ENCODE measurements at places on chromosomes 2 and 18. TPM values are rescaled to one million over a fixed set of nuclear protein-coding genes. Genes with fewer than 3 reads are reported as not detected.

The MEP1B gene
- total RNA-seq = not detected

- DNase-seq = no peak
Measured at GRCh38 chr18:76707534-76707933, 114.8 kb upstream of the ZNF236 start.

GRCh38 chr2:75799859-75800258 is 89.1 kb upstream of the GCFC2 start:
- DNase-seq = no peak

DNA sequence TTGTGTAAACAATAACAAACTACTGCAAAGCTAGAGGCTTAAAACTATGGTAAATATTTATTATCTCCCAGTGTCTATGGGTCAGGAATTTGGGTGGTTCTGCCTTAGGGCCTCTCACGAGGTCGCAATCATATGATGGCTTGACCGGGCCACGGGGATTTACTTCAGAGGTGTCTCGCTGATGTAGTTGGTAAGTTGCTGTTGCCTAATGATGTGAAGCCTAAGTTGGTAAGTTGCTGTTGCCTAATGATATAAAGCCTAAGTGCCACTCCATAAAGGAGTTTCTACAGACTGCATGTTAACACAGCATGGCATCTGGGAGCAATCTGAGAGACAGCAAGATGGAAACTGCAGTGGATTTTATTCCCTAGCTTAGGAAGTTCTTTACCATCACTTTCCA is 35.8 kb downstream of the FMNL2 start:
- no peak for DNase-seq

DNA sequence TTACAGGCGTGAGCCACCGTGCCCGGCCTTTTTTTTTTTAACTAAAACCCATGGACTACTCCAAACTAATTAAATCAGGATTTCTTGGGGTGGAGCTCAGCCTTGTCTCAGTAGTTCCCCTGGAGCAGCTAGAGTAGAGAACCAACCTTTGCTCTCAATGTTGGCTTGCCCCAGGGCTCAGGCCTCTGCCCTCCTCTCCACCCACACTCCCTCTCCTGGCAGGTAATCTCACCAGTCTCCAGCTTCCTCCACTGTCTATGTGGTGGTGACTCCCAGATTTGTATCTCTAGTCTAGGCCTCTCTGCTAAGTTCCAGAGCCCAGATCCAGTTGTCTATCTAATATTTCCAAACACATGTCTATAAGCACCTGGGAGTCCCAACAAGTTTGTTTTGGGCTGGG is 9.6 kb upstream of the MTA3 start:
- DNase-seq = no peak

The CTAGE1 gene
- not detected for total RNA-seq

DNA sequence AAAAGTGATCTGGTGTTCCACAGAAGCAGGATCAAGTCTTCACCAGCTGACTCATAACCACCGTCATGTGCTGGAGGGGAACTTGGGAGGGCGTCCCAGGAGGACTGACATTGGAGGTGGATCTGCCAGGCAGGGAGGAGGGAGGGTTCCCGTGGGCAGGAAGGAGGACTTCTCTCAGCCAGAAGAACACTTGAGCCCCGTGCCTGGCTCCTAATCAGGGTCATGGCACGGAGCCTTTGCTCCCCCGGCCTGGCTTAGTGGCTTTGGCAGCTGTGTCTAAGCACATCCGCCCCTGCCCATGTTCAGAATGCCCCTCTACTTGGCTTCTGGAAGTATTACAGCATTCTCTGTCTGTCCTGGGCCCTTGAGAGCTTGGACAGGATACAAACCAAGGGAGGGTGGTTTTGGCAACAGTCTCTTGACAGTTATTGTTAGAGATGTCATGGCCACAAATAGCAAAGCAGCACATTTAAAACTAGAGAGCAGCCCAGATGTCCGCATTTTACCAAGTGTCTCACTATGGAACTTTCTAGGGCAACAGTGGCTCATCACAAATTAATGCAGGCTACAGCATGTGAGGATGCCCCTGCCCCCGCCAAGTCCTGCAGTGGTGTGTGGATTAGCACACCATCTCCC is 11.5 kb downstream of the PPP1R7 start:
- peak; percentile 85 for DNase-seq

GRCh38 chr2:118854507-118855345 is 7.3 kb upstream of the EN1 start:
- no peak for DNase-seq

- DNase-seq = no peak
Measured at GRCh38 chr2:188701836-188702235, 272.3 kb upstream of the COL3A1 start.

The FAHD2B gene
- total RNA-seq = 34.2 TPM

GRCh38 chr2:163877316-163877715 is 141.5 kb upstream of the FIGN start:
- no peak for DNase-seq

DNA sequence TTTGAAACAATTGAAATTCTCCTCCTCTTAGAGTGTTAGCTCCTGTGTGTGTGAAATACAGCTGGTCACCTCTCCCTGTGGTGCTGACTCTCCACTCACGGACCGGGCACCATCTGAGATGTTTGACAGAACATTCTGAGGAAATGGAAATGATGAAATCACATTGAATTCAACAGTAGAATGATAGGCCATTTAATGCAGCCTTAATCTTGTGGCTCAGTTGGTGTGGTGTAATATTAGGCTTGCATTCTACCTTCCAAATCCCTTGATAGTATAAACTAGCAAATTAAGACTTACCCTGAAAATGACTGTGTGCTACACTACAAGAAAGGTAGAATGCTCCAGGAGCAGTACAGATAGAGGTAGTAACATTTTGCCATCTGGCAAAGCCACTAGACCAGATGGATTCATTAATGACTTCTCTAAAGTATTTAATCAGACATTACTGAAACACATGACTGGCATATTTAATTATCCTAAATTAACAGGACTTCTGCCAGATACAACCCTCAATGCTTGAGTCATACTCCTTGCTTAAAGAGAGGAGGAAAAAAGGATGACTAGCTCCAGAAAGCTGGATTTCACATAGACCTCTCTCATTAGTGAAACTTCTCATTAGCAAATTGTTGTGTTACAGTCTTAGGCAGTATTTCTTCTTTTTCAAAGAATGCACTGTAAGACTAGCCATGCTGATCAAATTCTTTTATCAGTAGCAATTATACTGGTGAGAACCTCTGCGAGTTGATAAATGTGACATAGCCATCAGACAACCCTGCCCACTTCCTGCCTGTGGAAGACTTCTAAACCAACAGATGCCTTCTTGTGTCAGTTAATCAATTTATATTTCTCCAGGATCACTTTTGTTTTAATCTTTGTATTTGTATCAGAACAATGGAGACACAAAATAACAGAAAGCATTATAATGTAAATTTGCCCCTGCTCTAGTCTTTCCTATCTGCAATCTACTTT is 80.6 kb downstream of the EML6 start:
- DNase-seq = no peak

- no peak for DNase-seq
Measured at GRCh38 chr18:46915800-46916550, 1.3 kb downstream of the PIAS2 start.

DNA sequence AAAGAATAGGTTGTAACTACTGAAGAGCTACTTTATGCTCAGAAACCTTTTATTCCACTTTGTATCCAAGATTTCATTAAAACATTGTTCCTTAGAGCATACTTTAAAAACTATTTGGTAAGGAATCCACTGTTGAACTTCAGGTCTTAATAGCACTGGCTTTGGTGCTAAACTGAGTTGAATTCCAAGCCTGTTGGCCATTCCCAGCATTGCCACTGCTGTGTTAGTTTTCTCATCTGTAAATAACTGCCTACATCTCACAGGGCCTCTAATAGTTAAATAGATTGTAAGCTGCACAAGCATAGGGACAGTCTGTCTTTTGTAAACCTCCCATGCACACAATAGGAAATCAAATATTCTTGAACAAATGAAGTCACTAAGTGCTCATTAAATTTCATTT is 86.6 kb downstream of the ORC4 start:
- DNase-seq = no peak

DNA sequence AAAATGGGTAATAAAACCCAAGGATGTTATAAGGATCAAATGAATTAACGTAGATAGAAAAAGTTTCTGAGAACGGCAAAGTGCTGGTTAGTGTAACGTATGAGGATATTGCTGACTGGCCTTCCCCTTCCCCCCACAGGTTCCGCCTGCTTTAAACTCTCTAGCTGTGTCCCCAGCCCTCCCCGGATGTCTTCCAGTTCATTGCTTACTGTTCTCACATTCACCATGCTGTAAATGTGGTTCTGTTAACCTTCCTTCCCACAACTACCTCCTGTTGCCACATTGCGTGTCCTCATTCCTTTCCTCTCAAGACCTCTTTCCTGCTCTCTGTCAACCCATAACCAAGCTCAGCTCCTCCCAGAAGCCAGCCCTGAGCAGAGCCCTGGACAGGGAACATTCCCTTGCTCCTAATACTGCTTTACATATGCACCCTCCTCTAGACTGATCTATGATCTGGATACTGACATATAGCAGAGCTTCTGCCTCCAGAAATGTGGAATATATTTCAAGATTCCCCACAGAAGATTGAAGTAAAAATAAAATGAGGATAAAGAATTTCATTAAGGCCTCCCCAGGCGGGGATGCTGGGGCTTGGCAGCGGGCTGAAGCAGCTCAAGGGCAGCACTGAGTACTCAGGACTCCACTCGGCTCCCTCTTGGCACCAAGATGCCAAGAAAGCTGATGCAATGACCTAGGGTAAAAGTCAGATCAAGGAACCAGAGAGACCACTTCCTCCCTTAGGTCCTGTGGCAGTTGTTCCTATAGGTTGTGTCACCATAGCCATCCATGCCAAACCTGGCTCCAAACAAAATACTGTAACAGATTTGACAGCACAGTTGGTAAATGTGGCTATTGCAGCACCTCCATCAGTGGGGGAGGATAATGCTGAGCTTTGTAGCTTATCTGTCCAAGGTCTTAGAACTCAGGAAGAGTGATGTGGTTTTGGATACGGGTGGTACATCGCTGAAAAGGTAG is 136.4 kb upstream of the PIK3C3 start:
- DNase-seq = no peak

The BOK gene
- 3.6 TPM for total RNA-seq

GRCh38 chr2:162308747-162309503 is 9.6 kb downstream of the IFIH1 start:
- no peak for DNase-seq

The TWIST2 gene
- 2.6 TPM for total RNA-seq

DNA sequence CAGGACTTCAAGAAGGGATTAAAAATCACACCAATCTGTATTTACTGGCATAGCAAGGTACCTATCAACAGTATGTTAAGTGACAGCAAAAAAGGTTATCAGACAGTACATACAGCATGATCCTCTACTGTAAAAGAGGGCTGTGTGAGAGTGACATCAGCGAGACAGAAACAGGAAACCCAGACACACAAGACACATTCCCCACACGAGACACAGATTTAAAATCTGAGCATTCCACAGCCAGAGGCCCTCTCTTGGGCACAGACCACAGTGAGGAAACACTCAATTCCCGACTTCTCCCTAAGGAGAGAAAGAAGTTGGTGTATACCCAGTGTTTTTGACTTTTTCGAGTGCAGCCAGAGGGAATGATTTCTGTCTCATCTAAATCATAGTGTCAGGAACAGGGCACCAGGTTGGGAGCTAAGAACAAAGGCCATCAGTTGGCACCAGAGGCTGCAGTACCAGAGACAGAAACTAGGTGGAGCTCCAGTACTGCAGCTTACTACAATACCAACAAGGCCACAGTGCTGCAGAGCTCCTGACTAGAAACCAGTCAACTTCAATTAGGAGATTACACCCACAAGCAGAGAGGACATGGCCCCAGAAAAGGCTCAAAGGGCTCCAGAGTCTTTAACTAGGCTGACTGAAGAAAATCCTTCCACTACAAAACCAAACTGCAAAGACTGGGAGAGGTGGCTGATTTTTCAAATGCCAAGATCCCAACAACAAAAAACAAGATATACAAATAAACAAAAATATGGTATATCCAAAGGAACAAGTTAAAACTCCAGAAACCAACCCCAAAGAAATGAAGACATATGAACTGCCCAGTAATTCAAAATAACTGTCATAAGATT is 41.0 kb downstream of the UNC50 start:
- peak; percentile 50 for DNase-seq

DNA sequence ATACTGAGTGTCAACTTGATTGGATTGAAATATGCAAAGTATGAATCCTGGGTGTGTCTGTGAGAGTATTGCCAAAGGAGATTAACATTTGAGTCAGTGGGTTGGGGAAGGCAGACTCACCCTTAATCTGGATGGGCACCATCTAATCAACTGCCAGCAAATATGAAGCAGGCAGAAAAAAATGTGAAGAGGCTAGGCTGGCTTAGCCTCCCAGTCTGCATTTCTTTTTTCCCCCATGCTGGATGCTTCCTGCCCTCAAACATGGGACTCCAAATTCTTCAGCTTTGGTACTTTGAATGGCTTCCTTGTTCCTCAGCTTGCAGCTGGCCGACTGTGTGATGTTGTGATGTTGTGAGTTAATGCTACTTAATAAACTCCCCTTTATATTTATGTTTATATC is 577.4 kb downstream of the CPS1 start:
- DNase-seq = no peak

DNA sequence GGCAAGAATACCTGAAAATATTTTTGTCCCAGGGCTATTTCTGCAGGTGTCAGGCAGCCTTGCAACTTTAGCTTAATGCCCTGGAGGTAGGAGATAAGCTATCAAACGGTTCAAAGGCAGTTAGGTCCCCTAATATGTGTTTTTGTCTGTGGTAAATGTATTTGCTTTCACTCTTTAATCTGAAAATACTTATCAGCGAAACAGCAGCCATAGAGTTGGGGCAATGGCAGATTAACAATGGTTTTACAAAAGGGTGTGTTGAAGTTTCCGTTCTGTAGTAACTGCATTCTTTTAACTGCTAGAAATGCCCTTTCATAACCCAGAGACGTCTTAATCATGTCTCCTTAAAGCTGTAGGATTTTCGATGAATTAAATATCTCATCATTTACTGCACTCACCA is 265.0 kb upstream of the TRIB2 start:
- DNase-seq = no peak

- no peak for DNase-seq
Measured at GRCh38 chr18:26719896-26720295, 145.6 kb downstream of the AQP4 start.

The CCDC74A gene
- 1.0 TPM for total RNA-seq

DNA sequence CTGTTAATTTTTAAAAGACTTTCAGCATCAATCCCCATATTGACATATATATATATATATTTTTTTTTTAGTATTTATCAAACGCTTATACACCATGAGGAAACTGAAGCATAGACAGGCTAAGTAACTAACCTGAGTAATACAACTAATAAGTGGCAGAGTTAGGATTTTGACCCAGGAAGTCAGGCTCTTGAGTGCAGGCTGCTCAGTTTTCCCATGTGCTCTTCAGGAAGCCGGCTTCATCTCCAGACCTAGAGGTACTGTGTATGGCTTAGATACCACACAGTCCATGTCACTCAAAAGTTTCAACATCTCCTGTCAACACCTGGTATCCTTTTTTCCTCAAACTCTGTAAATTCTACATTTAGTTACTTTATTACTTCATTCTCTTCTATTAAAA is 841.7 kb upstream of the ACVR2A start:
- DNase-seq = no peak

The COLEC11 gene
- total RNA-seq = 2.1 TPM

DNA sequence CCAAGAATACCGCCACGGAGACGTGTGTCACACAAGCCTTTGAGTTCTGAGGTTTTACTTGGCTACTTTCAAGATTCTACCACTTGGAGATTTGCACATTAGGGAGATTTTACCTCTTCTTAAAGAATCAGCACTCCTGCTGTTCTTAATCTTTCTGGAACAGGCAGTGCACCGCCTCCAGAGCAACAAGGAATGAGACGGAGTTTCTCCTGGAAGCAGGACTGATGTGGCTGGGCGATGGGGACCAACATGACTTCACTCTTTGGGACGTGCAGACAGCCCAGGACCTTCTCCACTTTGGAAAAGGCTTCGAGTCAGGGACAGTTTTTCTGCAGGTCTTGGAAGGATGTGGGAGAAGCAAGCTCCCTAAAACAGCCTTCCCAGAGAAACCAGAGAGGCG is 255.2 kb downstream of the HDAC4 start:
- no peak for DNase-seq
